COLO829 (cell line): ENCODE measurements at places on chromosomes 5 and 9.

GRCh38 chr5:98664736-98665135 is 108.7 kb upstream of the RGMB start:
- no peak for DNase-seq

DNA sequence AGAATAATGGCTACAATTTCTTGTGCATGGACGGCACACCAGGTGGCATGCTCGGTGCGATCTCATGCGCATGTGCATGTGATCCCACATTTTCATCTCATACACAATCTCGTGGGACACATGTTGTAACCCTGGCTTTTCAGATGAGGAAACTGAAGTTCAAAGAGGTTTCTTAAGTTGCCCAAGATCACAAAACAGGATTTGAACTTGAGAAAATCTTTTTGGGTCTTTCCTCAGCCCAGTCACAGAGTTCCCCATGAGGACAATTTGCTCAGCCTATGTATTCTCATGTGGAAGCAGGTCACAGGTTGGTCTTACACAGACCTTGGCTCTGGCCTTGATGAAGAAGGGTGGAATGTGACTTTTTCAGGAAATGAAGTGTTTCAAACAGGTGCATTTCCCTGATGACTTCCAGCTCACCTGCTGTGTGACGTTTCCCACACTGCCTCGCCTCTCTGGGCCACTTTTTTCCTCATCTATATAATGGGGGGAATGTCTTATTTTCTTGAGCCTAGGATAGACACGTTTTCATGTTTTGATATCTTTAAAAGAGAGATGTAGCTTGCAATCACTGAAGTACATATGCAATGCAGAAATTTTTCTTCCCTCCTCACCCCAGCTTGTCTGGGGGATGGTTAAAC is 7.1 kb upstream of the ORM1 start:
- DNase-seq: no peak

GRCh38 chr9:116482740-116483139 is 204.4 kb upstream of the TRIM32 start:
- no peak for DNase-seq

- no peak for DNase-seq
Measured at GRCh38 chr9:31445357-31445756, 939.1 kb upstream of the ACO1 start.

- no peak for DNase-seq
Measured at GRCh38 chr5:106019261-106019660, 1651.5 kb downstream of the EFNA5 start.

GRCh38 chr5:135235551-135236227 is 163.3 kb downstream of the MACROH2A1 start:
- DNase-seq: no peak

GRCh38 chr9:68472119-68472518 is 68.6 kb downstream of the TMEM252 start:
- DNase-seq: no peak

- DNase-seq: no peak
Measured at GRCh38 chr5:73497497-73498056, 665 bp upstream of the BTF3 start.

- no peak for DNase-seq
Measured at GRCh38 chr5:18114151-18114757, 480.0 kb downstream of the TAF11L14 start.

DNA sequence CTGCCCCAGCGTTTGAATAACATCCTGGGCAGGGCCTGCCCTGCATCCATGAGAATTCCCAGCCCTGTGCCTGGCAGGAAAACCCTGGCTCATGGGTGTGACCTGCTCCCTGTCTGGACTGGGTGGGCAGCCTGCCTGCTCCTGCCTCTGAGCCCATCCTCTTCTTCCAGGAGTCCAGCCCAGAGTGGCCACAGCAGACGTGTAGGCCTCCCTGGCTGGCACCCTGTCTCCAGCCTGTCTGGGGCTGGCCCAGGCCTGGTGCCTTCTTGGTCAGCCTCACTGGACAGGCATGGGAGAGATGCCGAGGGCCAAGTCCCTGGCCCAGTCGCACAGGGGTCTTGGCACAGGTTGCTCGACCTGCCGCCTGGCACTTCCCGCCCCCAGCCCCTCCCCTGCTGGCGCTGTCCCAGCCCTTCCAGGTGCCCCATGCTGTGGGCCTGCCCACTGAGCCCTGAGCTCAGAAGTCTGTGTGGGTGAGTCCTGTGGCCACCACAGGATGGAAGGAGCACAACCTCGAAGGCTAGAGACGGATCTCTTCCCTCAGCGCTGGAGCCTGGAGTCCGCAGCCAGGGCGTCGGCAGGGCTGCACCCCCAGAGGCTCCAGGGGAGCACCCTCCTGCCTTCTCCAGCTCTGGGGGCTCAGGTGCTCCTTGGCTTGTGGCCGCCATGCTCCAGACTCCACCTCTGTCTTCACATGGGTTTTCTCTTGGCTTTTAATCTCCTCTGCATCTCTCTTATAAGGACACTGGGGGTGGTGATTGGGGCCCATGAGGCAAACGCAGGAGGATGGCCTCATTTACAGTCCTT is 11.8 kb upstream of the COL5A1 start:
- no peak for DNase-seq

- no peak for DNase-seq
Measured at GRCh38 chr5:87390075-87390474, 22.7 kb downstream of the CCNH start.

- no peak for DNase-seq
Measured at GRCh38 chr5:135127439-135128240, 93.6 kb upstream of the PITX1 start.

- no peak for DNase-seq
Measured at GRCh38 chr9:30382271-30382670, 2002.2 kb upstream of the ACO1 start.

- no peak for DNase-seq
Measured at GRCh38 chr5:116428966-116429365, 145.7 kb downstream of the SEMA6A start.

- DNase-seq: no peak
Measured at GRCh38 chr5:168337361-168337760, 45.9 kb downstream of the WWC1 start.

DNA sequence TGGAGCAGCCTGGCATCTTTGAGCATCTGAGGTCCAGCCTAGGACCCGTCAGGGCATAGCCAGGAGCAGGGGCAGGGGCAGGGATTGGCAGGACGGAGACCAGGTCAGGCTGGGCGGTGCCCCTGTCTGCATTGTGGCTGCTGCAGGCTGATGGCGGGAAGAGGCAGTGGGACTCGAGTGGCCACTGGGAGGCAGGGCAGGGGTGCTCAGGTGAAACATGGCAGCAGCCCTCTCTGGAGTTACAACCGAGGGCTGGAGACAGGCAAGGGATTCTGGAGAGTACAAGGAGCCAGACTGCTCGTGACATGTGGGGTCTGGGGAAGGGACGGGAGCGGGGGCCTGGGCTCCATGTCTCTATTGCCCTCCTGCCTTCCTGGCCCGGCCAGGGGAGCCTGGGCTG is 97.4 kb upstream of the RAPGEF1 start:
- DNase-seq: no peak

GRCh38 chr5:64339769-64340168 is 166.0 kb upstream of the RGS7BP start:
- DNase-seq: no peak

DNA sequence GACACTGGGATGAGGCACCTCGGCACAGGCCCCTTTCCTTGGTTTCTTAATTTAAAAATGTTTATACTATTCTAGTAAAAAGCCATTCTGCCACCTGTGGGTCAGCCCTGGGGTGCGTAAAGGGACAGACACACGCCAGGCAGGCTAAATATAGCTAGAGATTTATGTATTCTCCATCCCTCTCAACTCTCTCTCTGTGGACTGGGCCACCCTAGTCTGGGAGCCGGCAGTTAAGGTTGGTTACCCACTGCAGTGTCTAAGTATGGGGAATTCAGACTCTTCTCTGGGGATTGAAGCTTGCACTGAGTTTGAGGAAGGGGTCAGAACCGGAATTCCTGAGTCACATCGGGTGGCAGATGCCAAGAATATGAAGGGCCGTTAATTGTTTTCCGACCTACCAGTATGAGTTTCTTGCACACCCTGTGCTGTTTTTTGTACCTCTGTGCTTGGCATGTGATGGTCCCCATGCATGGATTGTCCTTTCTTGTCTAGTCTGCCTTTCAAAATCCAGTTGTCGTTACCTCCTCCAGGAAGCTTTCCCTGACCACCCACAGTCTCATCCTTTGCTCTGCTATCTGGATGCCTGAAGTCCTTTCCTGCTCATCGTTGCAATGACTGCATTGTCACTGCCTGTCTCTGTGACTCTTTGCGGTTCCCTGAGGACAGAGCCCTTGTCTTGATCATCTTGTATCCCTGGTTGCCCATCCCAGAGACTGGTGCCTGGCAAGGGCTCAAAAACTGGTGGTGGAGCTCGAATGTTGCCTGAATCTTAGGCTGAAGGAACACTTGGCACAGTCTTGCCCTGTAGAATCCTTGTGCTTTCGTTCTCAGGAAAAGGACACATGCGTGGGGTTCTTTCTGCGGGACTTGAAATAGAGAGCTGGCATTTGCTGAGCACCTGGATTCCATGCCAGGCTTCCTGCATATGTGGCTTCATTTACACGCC is 2.1 kb downstream of the NEURL1B start:
- DNase-seq: no peak

DNA sequence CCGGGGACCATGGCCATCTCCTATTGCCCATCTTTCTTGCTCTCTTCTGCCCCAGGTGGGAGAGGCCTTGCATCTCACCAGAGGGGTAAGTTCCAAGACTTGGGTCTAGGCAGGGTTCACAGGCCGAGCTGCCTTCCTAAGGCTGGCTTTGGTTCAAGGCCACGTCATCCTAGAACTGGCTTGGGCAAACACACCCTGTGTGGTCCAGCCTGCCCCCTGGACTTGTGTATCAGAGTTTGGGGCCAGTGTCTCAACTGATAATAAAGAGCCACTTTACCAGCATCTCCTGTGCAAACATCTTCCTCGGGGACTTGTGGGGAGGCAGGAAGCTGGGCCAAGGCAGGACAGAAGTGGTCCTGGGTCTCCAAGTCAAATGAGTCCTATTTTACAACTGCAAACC is 17.8 kb downstream of the BOD1 start:
- DNase-seq: no peak

DNA sequence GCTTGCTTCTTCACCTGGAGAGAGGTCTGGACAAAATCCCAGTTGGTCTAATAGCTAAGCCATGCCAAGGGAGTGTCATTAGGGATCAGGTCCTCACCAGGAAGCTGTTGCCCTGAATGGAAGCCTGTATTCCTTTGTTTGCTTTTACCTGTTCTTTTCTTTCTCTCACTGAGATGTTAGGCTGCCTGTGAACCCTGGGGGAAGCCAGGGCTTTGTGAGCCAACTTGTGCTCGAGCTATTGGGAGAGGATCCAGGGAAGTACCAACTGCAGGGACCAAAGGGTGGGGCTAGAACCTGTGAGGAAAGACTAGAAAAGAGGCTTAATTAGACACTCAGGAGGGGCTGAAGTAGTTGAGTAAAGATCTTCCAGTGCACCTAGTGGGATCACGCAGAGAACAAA is 451.2 kb upstream of the TLE4 start:
- no peak for DNase-seq

DNA sequence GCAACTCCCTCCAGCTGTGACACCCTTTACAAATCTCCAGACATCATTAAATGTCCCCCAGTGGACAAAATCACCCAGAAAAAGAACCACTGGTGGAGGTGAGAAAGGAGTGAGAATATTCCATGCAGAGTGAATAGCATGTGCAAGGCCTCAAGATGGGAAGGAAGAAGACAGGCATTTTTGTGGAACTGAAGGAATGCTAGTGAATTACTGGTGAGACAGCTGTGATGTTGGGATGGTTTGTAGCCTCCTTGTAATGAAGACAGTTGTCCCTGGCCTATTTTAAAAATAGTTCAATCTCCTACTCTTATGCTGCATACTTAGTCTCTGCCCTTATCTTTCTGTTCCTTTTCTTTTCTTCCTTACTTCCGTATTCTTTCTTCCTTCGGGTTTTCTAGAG is 124.9 kb upstream of the RPS23 start:
- DNase-seq: no peak

- no peak for DNase-seq
Measured at GRCh38 chr5:111968459-111968858, 211.5 kb upstream of the NREP start.

GRCh38 chr9:626596-626995 is 214.9 kb upstream of the DMRT1 start:
- DNase-seq: no peak

GRCh38 chr9:26129217-26129616 is 451.0 kb upstream of the TUSC1 start:
- peak; percentile 1 for DNase-seq

DNA sequence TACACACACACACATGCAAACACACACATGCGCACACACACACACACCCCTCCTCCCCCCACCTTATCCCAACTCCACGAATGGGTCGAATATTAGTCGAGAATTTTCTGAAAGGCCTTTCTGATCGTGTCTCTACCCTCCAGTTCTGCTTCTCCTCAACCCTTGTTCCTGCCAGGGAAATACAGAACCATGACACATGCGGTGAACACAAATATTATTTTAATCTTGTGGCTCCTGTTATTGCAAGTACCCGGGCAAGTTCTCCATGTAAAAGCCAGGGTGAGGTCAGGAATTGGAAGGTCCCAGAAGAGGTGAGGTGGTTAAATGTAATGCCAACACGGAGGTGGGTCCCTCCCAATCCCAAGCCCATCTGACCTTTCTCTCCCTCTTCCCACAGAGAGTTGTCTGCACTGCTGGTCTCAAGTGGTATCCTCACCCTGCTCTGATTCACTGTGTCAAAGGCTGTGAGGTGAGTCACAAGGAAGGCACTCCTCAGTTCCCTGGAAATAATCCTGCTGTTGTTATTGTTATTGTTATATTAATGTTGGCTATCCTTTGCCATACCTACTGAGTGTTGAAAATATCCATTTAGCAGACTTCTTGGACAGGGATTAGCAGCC is 223.7 kb downstream of the PAPPA start:
- peak; percentile 9 for DNase-seq

DNA sequence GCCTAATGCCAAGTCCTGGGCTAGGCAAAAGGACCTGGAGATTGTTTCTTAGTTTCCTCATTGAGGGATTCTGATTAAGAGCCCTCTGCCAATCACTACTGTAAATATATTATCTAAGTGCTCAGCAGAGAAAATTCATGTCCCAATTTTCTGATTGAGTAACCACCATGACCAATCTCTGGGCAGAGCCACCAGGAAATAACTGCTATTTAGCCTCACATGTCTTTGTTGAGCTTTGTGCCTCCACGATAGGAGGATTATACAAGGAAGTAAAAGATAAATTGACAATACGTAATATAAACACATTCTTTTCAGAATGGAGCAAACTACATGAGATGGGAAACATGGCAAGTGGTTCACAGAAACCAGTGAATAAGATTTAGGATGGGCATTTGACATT is 396.1 kb upstream of the PAPPA start:
- no peak for DNase-seq

GRCh38 chr5:128446-128845 is 36.5 kb downstream of the PLEKHG4B start:
- DNase-seq: no peak
